ENCODE measurements at places on chromosomes 6 and 20. TPM values are rescaled to one million over a fixed set of nuclear protein-coding genes. Genes with fewer than 3 reads are reported as not detected.
A peak's percentile ranks its signal among the peaks of the same experiment; 100 is the strongest.

Gene PPP1R10
- total RNA-seq = 30.8 TPM

- no peak for DNase-seq
These were observed 91.1 kb upstream of the KCNQ5 start for GRCh38 chr6:72530750-72531149.

GRCh38 chr6:91242614-91242949 is 655.7 kb upstream of the MAP3K7 start:
- no peak for DNase-seq

GRCh38 chr20:49573900-49574416 is 6.0 kb upstream of the PTGIS start:
- DNase-seq = no peak

- DNase-seq = no peak
These were observed 330.8 kb upstream of the DEFB112 start for GRCh38 chr6:50380406-50381098.

DNA sequence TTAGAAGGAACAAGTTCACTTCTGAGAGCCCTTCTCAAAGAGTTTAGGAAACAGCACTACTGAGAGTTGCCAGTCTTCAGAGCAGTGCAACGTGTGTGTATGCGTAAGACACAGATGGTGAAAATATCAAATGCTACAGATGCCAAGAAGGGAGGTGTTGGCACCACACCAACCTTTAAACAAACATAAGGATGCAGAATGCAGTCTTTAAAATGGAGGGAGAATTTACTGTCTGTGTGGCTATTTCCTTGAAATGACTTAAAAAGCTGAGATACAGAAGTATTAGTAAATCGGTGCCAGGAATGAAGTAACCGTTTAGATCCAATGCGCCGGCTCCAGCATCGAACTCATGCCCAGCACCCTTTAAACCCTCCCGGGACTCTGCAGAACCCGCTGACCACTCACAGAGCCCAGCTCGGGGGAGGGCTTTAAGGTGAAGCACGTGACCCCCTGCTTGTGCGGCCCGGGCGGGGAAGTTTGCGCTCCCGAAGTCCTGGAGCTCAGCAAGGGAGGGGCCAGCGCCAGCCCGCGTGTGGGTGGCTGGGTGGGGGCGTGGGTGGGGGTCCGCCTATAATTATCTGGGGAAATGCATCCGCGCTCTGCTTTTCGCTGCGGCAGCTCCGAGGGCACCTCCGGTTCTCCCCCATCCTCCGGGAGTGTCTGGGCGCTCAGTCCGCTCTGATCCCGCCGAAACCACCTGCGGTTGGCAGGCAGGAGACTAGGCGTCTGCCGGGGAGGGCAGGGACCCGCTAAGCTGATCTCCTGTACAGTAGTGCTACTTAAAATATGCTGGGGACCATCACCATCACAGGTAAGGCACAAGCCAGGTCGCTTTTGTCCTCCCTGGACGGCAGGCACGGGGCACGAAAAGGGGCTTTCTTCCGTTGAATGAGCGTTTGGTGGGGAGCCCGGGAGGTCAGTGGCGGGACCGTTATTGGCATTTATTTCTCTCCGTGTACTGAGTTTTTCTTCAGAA is 66.0 kb downstream of the ZBTB2 start:
- DNase-seq = no peak

- no peak for DNase-seq
These were observed 21.1 kb downstream of the SESN1 start for GRCh38 chr6:109073344-109074132.

GRCh38 chr6:25961619-25962148 is 918 bp upstream of the TRIM38 start:
- peak; percentile 57 for DNase-seq

DNA sequence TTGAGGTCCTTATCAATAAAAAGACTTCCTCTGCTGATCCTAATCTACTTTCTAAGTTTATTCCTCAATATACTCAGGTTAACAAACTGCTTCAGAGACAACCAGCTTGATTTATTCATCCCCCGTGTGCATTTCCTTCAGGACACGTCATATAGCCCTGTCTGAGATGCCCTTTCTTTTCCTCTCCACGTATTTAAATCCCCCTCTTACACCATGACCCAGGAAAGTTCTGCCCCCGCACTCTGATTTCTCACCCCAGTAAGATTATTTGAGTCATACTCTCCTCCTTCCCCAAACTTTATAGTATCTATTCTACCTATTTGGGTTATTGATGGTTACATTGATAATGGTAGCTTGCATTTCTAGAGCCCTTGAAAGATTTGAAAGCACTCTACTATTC is 9.8 kb upstream of the CGA start:
- no peak for DNase-seq

Gene LHFPL5
- not detected for total RNA-seq

- DNase-seq = no peak
These were observed 497.1 kb upstream of the ARID1B start for GRCh38 chr6:156280065-156280464.

- no peak for DNase-seq
These were observed 300.5 kb downstream of the KCNQ5 start for GRCh38 chr6:72922401-72922800.

Gene ZNF391
- total RNA-seq = 2.2 TPM

Gene INSM1
- total RNA-seq = not detected

GRCh38 chr6:8084586-8084985 is 17.8 kb downstream of the EEF1E1 start:
- DNase-seq = no peak

Gene RSPH4A
- 0.29 TPM for total RNA-seq

DNA sequence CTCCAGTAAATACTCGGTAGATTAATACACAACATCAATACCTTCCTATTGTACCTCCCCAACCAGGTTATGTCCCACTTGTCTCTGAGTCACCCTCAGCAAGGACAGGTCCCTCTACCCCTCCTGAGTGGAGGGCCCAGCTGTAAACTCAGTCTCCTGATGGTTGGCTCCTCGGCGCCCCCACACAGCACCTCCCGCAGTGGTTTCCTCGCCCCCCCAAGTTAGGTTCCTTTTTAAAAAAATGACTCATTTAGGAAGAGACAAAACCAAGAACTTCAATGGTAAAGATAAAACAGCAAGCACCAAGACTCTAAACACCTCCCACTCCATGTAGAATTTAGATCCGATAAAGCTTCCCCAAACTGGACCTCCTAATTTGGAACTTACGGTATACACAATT is 83.5 kb downstream of the TRERF1 start:
- DNase-seq = no peak

- DNase-seq = no peak
These were observed 192.5 kb upstream of the ECI2 start for GRCh38 chr6:4327841-4328240.

DNA sequence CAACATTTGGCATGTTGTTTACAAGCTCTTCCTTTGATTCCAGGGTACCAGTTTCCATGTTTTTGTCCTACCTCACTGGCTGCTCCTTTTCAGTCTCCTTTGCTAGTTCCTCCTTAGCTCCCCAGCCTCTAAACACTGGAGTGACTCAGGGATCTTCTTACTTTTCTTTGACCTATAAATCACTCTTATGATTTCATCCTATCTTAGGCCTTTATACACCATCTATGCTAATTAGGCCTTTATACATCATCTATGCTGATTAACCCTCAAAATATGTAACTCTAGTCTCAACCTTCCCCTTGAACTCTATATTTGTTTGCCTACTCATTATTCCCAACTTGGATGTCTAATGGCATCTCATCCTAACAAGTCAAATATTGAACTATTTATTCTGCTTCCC is 9.5 kb downstream of the TMEM30A start:
- DNase-seq = no peak

- DNase-seq = no peak
These were observed 17.7 kb upstream of the PARD6B start for GRCh38 chr20:50713657-50714101.

Gene SLC4A11
- not detected for total RNA-seq

Gene MOXD1
- 32.4 TPM for total RNA-seq

DNA sequence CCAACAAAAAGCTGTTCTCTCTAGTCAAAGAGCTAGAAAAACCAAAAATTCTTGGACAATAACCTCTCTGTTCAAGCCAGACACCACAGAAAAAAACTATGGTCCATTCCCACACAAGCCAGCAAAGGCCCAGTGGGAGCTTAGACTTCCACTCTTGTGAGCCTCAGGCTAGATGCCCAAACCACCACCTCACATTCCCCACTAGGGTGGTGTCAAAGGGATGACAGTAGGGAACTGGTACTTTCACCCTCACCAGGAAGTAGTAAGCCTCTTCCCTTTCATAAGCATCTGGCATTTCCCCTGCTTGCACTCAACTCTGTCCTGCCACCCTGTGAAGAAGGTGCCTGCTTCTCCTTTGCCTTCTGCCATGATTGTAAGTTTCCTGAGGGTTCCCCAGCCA is 58.4 kb upstream of the RNF217 start:
- DNase-seq = no peak

GRCh38 chr6:138931660-138932059 is 56.4 kb downstream of the REPS1 start:
- no peak for DNase-seq

Gene ENPP5
- total RNA-seq = 1.2 TPM

Gene MOG
- not detected for total RNA-seq

Gene CST7
- 1.5 TPM for total RNA-seq

DNA sequence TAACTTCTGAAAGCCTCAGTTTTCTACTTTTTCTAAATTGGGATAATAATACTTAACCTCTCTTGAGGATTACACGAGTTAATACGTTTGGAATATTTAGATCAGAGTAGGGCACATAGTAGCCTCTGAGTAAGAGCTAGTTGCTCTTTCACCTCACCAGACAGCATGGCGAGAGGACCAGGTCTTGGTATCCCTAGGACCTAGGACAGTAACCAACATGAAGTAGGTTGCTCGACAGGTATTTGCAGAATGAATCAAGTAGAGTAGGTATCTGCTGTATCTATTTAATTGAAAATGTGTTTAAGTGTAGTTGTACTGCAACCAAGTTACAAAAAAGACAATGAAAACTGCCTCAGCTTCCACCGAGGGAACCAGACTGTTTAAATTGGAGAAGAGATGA is 1.4 kb downstream of the CDC5L start:
- no peak for DNase-seq

GRCh38 chr6:152573762-152574161 is 63.4 kb downstream of the SYNE1 start:
- no peak for DNase-seq

Gene CST4
- not detected for total RNA-seq

Gene C2
- 14.5 TPM for total RNA-seq

DNA sequence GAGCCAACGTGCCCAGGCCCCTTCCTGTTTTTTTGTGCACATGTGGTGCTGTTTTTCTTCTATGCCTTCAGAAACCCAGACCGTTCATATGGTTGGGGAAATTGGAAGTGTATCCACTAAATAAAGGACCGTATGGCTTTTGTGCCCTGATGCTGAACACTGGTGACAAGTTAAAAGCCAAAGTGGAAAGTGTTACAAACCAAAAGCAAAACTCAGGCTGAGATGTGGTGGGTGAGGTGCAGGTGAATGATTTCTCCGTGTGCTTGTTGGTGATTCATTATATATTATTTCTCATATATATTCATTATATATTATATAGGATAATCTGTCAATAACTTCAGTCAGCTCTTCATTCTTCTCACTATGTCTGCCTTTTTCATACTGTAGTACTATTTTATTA is 148.6 kb downstream of the SOBP start:
- DNase-seq = no peak

Gene PGBD1
- total RNA-seq = 5.8 TPM

GRCh38 chr20:1341561-1342265 is 12.8 kb upstream of the SDCBP2 start:
- peak; percentile 37 for DNase-seq

Gene FHL5
- total RNA-seq = 33.7 TPM

DNA sequence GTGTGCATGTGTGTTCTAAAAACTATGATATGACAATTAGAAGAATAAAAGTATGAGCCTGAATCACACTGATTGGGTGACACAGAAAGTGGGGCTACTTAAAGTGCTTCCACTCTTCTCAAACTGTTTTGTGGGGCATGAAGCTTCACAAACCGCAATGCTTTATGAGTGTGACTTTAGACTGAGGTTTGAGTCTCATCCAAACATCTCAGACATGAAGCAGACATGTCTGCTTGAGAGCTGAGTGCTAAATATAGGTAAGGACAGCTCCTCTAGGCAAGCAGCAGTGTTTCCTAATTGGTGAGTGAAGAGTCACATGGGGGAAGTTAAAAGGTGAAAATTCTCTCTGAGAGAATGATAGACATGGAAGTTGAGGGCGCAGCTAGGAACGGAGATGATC is 726.9 kb upstream of the CITED2 start:
- DNase-seq = no peak

Gene NDUFAF5
- total RNA-seq = 23.3 TPM

DNA sequence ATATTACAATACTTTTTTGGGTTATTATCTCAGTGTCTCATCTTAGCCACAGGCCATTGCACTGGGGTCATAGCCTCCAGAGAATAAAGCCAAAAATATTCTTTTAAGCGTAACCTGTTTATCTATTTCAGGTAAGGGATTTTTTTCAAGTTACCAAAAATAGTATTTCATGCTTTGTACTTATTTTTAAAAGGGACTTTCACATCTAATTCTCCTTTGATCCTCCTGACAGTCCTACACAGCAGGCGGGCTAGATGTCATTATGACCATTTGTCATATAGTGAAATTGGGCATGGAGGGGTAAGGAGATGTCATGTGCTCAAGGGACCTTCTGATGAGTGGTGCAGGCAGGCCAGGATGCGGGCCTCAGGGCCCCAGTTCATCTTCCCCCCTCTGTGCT is 68.9 kb downstream of the TBC1D7 start:
- no peak for DNase-seq

- no peak for DNase-seq
These were observed 244.6 kb downstream of the GJA1 start for GRCh38 chr6:121680058-121680457.

GRCh38 chr6:13470238-13471140 is 16.9 kb downstream of the GFOD1 start:
- no peak for DNase-seq

DNA sequence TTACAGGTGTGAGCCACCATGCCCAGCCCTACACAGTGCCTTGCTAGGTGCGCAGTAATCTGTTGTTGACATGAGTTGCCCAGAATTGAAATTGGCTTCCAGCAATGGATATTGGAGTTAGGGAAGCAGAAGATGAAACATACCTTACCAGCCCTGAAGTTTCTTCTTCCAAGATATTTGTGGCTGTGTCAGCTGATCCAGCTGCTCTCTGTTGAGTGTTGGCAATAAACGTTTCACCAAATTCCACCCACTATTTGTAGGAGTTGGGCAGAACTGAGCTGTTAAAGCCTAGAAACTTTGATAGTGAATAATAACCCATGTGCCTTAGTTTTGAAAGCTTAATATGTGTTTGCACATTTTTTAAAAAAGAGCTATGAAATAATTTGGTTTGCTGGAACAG is 218.2 kb upstream of the SNX9 start:
- no peak for DNase-seq

Gene HRH3
- total RNA-seq = not detected

DNA sequence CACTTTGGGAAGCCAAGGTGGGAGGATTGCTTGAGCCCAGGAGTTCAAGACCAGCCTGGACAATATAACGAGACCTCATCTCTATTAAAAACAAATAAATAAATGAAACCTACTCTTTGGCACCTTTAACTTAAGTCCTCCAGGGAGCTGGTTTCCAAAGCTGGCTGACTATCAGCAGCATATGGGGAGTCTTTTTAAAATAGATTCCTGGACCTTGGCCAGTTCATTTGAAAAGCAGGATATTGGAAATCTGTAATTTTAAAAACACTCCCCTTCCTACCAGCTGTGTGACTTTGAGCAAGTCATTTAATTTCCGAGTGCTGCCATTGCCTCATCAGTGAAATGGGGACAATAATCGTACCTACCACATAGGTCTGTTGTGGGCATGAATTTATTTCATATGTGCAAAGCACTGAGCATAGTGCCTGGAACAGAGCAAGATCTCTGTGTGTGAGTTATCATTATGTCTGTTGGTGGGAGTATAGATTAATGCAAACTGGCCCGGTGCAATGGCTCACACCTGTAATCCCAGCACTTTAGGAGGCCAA is 40.9 kb upstream of the PTPN1 start:
- DNase-seq = no peak

Gene BEND3
- 2.4 TPM for total RNA-seq

Gene TEAD3
- total RNA-seq = 123 TPM
